ENCODE measurements at places on chromosomes 4 and X.

DNA sequence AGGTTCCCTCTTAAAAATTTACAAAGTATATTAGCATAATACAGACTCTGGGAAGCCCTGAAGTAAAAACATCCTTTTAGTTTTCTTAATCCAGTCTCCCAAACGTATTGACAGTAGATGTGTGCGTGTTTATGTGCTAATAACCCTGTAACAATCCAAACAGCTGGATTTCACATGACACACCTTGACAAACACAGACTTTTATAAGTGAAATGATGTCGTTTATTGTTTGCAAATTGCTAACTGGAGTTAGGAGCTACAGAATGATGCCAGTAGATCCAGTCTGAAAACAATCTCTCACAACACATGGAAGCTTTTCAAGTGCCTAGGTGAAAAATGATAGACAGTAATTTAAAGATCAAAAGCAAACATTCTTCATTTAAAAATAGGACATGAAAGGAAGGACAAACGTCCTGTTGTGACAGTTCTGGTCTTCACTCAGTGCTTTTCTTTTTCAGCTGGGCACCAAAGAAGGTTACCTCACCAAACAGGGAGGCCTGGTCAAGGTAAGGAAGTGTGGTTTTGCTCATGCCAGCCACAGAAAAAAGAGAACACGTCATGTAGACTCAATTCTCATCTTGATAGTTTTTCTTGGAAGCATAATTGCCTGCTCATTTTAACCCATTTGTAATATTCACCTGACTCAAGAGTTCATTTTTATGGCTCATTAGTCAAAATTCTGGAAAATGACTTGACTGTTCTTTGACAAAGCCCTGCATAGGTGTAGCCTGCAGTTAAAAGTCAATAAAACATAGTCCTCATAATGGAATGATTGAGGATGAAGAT is 32.9 kb downstream of the LAMTOR3 start:
- no peak for DNase-seq

GRCh38 chr4:156896527-156896926 is 75.1 kb downstream of the PDGFC start:
- DNase-seq: no peak

DNA sequence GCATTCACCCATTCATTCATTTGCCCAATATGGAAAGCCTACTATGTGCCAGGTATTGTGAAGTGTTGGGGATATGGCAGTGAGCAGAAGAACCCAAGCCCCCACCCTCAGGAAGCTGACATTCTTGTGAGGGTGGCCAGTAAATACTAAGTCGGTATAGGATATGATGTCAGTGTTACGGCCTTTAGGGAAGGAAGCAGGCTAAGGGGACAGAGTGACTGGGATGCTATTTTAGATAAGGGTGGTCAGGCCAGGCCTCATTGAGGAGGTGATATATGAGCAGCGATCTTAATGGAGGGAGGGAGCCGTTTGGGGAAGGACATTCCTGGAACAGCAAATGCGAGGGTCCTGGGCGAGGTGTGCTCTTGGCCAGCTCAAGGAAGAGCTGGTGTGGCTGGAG is 2.0 kb downstream of the ATP6AP1 start:
- DNase-seq: no peak

- DNase-seq: no peak
These were observed 6.2 kb downstream of the TMEM131L start for GRCh38 chr4:153472122-153473037.

GRCh38 chr4:132195176-132195575 is 953.9 kb upstream of the PCDH10 start:
- no peak for DNase-seq

DNA sequence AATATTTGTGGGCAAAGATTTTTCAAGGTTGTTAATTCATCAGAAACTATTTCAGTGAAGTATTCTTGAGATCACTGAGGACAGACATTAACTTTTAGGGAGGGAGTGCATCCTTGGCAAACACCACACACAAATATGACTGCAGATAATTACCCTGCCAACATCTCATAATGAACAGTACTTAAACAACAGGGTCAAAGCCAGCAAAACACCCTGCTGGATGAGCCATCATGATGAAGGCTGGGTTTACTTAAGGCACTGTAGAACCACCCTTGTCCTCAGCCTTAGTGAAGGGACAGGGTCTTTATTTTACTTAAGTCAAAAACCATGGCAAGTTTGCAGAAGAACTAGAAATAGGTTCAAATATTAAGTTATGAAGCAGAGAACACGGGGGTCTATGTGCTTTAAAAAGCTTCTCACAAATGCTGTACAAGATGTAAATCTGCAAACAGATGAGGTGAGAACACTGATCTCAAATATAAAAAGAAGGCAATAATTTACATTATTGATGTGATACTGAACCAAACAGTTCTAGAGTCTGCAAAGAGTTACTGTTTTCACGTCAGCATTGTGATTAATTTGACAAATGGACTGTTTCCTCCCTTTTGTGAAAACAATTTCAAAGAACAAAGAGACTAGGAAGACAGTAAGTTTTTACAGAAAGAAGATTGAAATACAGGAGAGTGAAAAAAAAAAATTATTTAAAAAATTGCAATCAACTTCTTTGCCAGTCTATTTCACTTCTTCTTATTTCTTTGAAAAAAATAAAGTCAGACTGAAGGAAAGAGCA is 28.2 kb downstream of the TAPT1 start:
- no peak for DNase-seq

DNA sequence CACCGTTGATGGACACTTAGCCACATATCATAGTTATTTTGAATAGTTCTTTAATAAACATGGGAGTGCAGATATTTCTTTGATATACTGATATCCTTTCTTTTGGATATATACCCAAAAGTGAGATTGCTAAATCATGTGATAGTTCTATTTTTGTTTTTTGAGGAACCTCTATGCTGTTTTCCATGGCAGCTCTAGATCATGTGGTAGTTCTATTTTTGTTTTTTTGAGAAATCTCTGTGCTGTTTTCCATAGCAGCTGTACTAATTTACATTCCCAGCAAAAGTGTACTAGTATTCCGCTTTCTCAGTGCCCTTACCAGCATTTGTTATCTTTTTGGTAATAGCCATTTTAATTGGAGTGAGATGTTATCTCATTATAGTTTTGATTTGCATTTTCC is 3.6 kb downstream of the SH3BGRL start:
- no peak for DNase-seq

DNA sequence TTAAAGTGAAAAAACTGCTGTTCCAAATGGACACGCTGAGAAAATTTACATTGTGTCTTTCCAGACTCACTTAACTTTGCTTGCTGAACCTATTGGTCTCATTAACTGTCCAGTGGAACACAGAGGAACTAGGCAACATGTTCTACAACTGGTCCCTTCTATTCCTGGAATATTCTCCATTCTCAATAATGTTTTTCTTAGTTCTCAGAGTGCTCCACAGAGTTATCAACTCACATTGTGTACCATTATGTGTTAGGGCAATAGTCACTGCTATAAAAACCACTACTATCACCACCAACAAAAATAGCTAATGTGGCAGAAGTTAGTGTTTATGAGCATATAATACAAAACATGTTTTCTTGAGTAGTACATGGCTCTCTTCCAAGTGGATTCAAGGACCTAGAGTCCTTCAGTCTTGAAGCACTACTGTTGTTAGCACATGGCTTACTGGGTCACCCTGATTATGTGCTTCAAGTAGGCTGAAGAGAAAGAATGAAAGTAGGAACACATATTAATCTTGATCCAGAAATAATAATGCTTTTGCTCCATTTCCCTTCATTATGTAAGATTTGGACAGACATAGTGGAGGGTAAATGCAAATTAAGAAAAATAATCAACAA is 865.3 kb upstream of the HS3ST1 start:
- DNase-seq: no peak

GRCh38 chr4:30722359-30723200 is 2.4 kb downstream of the PCDH7 start:
- DNase-seq: no peak

GRCh38 chrX:24069877-24070276 is 15.1 kb downstream of the EIF2S3 start:
- no peak for DNase-seq

DNA sequence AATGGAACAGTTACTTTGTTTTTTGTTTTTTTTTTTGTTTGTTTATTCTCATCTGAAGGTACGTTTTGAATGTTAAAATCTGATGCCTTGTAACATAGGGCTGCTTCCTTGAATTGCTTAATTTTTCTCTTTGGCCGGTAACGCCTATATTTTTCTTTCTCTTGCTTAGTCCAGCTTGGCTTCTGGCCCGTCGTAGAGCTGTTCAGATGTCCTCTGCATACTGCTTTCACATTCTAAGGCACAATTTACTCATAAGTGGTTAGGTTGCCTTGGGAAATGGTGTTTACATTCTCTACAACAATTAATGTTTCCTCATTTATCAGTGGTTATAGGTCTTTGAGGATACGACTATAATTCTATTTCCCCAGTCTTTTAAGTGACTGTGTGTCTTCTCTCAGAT is 7.9 kb downstream of the NONO start:
- no peak for DNase-seq

DNA sequence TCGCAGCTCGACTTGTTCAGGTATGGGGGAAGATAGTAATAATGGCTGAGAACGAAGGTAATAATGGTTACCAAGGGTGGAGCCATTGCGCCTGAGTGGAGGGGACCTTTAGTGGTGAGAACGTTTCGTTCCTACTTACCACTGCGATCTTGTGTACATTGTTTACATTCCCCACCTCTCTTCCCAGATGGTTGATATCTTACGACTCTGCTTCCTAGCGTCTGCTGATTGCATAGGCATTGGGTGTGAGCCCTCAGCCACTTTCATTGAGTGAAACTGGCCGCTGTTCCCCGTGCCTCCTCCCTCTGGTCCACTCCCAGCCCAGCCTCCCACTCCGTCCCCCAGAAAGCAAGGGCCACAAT is 850 bp downstream of the IGBP1 start:
- no peak for DNase-seq

- DNase-seq: no peak
These were observed 138.3 kb downstream of the PCDH18 start for GRCh38 chr4:137394018-137394417.

DNA sequence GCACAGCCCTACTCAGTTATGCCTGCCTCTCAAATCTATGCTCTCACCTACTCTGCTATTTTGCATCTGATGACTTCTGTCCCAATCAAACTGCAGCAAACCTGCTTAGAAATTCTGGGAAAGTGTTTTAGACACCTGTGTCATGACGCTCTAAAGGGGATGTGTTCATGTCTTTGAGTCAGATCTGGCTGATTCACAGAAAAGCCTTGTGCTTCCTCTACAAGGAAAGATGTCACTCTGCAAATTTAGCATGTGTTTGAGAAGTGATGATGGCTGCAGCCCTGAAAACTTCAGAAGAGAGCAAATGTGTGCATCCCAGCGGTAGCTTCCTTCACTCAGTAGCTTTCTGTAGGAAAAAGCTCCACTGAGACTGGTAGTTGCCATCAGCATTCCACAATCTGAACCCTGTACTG is 235.4 kb downstream of the MGST2 start:
- no peak for DNase-seq

DNA sequence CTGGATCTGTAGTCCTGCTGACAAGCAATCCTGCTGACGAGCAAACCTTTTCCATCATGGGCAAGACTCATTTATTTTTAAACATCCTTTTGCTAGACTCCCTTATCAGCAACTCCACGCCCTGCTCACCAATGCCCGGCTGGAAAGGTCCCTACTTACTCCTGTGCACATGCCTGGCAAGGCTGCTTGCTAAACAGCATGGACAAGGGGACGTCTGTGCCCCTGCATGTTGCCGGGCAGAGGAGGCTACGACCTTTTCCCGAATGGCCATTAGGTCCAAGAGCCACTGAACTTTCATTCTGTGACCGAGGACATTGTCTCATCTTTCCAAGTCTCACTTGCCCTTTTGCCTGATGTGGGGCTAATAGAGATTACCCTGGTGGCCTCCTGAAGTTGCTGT is 98.6 kb downstream of the MGST2 start:
- DNase-seq: no peak

DNA sequence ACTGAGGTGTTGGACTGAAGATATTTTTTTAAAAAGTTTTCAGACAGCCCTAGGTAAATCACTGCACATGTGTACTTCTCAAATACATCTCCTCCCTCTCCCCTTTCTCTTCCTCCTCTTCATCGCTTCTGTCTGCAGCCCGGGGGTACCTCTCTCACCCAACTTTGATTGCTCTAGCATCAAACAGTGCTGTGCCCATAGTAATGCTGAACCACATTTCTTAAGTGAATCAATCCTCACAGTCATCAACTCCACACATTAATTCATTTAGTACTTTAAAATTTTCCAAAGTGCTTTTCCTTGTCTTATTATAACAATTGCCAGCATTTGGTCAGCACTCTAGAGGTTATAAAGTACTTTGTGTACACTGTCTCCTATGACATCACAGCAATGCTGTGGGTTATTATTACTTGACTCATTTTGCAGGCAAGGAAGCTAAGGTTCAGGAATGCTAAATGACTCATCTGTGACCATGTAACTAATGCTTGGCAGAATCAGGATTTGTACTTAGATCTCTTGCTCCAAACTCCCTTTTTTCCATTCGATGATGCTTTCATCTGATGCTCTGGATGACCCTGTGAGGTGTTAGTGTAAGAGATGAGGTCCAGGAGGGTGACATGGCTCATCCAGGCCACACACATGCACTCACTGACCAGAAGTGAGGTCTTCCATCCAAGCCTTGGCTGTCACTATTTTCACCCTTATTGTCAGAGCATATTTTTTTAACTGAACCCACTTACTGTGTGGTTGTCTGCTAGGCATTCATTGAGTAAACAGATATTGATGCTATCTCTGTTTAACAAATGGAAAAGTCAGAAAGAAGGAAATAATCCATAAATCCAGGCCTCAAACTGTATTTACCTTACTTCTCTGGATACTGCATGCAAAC is 58.8 kb downstream of the RHOH start:
- no peak for DNase-seq

DNA sequence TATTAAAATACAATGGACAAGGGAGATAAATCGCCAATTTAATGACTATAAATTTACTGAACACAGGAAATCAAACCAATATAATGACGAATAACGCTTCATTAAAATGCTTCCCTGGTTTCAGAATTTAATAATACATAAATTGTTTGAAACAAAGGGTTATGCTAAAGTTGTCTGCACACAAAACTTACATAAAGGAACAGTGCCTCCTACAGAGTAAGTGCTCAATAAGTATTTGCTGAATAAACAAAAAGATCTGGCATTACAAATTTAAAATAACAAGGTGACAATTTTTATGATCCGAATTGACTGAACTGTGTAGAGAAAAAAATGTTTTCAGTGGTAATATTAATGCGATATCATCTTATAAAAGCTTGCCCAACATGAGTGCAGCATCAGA is 69.6 kb downstream of the NOCT start:
- DNase-seq: no peak

DNA sequence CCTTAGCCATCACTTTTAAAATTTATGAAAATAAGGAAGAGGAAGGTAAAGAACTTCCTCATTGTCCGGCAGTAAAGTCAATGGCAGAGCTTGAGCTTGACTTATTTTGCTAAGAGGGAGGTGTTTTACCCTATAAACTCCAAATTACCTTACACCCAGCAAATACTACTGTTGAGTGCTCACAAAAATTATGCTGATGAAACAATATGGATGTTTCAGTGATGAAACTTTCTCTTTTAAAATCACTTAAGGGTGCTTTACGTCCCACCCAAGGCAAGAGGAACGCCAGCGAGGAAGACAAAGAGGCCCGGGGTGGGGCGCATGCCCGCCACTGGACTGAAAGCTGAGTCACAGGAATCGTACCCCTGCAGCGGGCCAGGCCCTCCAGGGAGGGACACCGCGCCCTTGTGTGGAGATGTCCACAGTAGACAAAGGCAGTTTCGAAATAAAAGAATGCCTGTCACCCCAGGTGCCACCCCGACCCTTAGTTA is 560 bp upstream of the TMSB4X start:
- no peak for DNase-seq

GRCh38 chr4:13151194-13151593 is 332.9 kb downstream of the RAB28 start:
- DNase-seq: no peak
